ENCODE measurements at places on chromosomes 11 and 22. TPM values are rescaled to one million over a fixed set of nuclear protein-coding genes. Genes with fewer than 3 reads are reported as not detected.

- H3K4me1 ChIP-seq = peaks cover under 1% of the 10 kb centered on the region
- H3K27ac ChIP-seq = no peak overlapping the region
- H3K4me3 ChIP-seq = no peak overlapping the region
- DNase-seq = no peak
- no peaks in the 10 kb centered on the region for H3K36me3 ChIP-seq
These were observed 4.3 kb downstream of the LGALS2 start for GRCh38 chr22:37575490-37576003.

The SLC22A12 gene
- total RNA-seq = 5.3 TPM

The MMP13 gene
- not detected for total RNA-seq

- H3K4me1 ChIP-seq = peaks cover 28% of the 10 kb centered on the region
- no peak for DNase-seq
- no peak overlapping the region for H3K4me3 ChIP-seq
These were observed 26.0 kb downstream of the POU2AF3 start for GRCh38 chr11:111324277-111324720.

GRCh38 chr11:77187111-77187750 lies 59.2 kb downstream of the MYO7A start:
- H3K36me3 ChIP-seq = no peaks in the 10 kb centered on the region
- no peak overlapping the region for H3K4me3 ChIP-seq
- peaks cover 7% of the 10 kb centered on the region for H3K4me1 ChIP-seq
- H3K27ac ChIP-seq = peak overlapping the region; percentile 0
- no peak for DNase-seq

DNA sequence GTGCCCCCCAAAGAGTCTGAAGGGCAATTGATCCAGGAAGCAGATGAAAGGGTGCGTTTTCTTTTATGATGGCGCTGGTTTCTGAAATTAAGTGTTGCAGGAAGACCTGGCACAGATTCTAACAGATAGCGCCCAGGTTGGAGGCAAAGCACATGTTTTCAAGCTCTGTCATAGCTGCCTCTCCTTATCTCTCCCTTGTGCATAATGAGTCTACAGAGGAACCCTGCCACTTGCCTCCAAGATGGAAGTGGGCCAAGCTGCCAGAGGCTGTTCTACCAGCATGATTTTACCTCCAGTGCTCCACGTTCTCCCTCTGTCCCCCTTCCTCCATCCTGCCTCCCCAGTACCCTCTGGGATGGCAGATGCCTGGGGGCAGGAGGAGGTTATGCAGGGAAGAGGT lies 30.0 kb upstream of the TLCD5 start:
- H3K36me3 ChIP-seq = no peaks in the 10 kb centered on the region
- H3K27me3 ChIP-seq = no peaks in the 10 kb centered on the region
- H3K4me1 ChIP-seq = no peaks in the 10 kb centered on the region
- H3K4me3 ChIP-seq = no peak overlapping the region
- H3K27ac ChIP-seq = no peak overlapping the region

GRCh38 chr22:28299753-28300152 lies 379.9 kb downstream of the TTC28 start:
- no peak overlapping the region for H3K27ac ChIP-seq
- peaks cover 5% of the 10 kb centered on the region for H3K36me3 ChIP-seq
- no peaks in the 10 kb centered on the region for H3K4me1 ChIP-seq

DNA sequence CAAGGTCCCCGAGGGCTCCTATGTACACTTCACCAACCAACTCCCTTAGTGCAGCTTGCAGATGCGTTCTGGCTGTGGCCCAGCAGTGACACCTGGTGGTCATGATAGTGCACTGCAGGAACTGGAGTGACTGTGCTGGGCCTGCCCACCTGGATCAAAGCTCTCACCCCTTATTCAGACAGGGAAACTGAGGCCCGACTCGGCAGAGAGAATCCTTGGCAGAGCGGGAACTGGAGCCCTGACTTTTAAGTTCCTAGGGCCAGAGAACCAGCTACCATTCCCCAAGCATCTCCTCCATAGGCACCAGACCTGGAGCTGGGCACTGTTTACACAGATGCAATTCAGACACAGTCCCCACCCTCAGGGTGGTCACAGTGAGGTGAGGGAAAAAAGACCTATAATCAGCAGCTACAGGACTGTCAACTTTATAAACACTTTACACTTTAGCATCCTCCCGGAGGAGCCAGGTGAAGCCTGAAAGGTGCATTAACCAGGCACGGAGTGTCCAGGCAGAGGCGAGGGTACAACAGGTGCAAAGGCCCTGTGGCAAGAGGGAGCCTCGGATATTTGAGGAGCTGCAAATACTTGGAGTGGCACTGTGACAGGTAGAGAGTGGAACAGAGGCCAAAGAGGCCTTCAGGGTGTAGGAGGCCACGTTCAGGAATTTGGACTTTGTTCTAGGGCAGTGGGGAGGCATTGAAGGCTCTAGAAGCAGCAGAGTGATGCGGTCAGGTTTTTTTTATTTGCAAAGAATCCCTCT lies 22.0 kb downstream of the RHBDD3 start:
- no peak overlapping the region for H3K4me3 ChIP-seq
- DNase-seq = peak; percentile 85
- no peaks in the 10 kb centered on the region for H3K27me3 ChIP-seq
- no peaks in the 10 kb centered on the region for H3K36me3 ChIP-seq
- no peaks in the 10 kb centered on the region for H3K4me1 ChIP-seq

DNA sequence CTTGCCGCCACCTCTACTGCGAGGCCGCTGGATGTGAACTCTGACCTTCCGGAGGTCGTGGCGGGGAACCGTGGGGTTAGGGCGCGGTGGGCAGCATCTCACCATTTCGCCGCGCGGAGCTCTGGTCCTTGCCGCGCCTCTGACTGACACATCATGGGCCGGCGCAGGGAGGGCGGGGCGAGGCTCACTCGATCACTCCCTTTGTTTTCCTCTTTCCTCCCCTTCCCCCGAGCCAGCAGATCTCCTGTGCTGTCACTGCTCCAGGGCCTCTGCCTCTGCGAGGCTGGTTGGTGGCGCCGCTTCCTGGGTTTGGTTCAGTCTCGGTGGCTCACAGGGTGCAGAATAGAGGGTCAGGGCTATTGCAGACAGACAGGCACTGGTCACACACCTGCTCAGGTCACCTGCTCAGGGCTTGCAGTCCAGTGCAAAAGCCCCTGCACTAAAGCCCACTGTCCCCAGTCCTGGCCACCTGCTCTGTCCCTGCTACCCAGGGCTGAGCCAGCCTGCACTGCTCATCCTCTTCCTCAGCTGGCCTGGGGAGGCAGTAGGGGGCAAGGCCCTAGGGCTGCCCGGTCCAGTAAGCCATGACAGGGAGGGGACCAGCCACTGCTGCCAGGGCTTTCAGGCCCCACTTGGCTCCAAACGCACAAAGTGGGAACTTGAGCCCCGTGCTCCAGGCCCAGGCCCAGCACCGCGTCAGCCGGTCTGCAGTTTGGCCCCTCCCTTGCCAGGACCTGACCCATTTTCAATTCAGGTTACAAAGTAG lies 36.2 kb downstream of the PISD start:
- H3K27me3 ChIP-seq = no peaks in the 10 kb centered on the region
- no peak overlapping the region for H3K4me3 ChIP-seq
- H3K27ac ChIP-seq = no peak overlapping the region
- peaks cover 2% of the 10 kb centered on the region for H3K36me3 ChIP-seq
- DNase-seq = no peak

The NFAM1 gene
- 7.9 TPM for total RNA-seq

DNA sequence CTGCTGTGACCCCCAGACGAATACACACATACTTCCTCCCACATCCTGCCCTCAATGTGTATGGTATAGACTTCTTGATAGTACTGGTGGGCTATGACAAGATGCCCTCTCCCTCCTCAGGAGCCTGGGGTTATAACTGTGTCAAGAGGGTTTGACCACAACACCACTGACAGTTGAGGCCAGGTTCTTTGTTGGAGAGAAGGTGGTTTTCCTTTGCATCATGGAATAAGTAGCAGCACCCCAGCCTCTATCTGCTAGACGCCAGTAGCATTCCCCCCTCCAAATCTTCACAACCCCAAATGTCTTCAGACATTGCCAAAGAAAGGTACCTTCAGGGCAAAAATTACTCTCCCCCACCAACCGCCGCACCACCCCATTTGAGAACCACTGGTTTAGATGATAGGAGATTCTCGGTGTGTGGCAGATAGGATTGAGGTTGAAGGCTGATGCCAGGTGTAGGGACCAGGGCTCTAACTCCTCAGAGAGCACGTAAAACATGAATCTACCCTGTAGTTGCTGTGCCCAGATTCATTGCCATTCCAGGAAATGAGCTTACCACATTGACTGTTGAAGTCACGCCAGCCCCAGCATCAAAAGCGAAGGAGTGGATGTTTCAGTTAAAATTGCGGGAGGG lies 5.5 kb upstream of the MYO18B start:
- DNase-seq = no peak
- no peak overlapping the region for H3K27ac ChIP-seq
- H3K4me1 ChIP-seq = no peaks in the 10 kb centered on the region
- no peaks in the 10 kb centered on the region for H3K36me3 ChIP-seq
- H3K4me3 ChIP-seq = no peak overlapping the region
- no peaks in the 10 kb centered on the region for H3K27me3 ChIP-seq

- no peaks in the 10 kb centered on the region for H3K27me3 ChIP-seq
- H3K27ac ChIP-seq = no peak overlapping the region
- no peak overlapping the region for H3K4me3 ChIP-seq
- DNase-seq = no peak
- no peaks in the 10 kb centered on the region for H3K4me1 ChIP-seq
- no peaks in the 10 kb centered on the region for H3K36me3 ChIP-seq
These were observed 22.6 kb upstream of the CCDC134 start for GRCh38 chr22:41777749-41778425.

GRCh38 chr22:30694171-30694639 lies 469 bp upstream of the OSBP2 start:
- peak overlapping the region; percentile 64 for H3K4me3 ChIP-seq
- no peaks in the 10 kb centered on the region for H3K4me1 ChIP-seq
- H3K36me3 ChIP-seq = no peaks in the 10 kb centered on the region
- no peaks in the 10 kb centered on the region for H3K27me3 ChIP-seq
- peak; percentile 83 for DNase-seq

The SGSM1 gene
- total RNA-seq = 4.7 TPM

The VSIG10L2 gene
- not detected for total RNA-seq

The TSPO gene
- total RNA-seq = 134 TPM

Data from kidney (tissue), 22 donors.